Activated CD4-positive, alpha-beta T cell treated with anti-CD3 and anti-CD28 coated beads, Interleukin-2, amount 50 U/mL, for 4 hours (primary cell): ENCODE measurements at places on chromosomes 12 and 14.

DNA sequence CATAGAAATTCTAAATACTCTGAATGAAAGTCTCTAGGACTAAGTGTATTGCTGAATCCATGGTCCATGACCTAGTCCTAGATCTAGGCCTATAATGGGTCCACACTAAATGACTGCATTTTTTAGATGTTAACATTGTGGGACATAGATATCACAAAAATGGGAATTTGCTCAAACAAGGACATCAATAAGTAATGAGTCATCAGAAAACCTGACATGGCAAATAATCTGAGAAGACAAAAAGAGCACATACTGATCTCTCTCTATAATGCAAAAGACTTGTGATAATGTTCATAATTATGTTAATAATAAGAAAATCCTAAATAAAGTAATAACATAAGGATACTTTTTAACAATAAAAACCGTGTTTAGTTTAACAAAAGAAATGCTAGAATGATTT is 1168.4 kb downstream of the FSCB start:
- DNase-seq: no peak

- no peak for DNase-seq
These were observed 4.6 kb upstream of the SELPLG start for GRCh38 chr12:108638141-108638827.

- no peak for DNase-seq
These were observed 26.2 kb downstream of the TMEM30B start for GRCh38 chr14:61254808-61255526.

DNA sequence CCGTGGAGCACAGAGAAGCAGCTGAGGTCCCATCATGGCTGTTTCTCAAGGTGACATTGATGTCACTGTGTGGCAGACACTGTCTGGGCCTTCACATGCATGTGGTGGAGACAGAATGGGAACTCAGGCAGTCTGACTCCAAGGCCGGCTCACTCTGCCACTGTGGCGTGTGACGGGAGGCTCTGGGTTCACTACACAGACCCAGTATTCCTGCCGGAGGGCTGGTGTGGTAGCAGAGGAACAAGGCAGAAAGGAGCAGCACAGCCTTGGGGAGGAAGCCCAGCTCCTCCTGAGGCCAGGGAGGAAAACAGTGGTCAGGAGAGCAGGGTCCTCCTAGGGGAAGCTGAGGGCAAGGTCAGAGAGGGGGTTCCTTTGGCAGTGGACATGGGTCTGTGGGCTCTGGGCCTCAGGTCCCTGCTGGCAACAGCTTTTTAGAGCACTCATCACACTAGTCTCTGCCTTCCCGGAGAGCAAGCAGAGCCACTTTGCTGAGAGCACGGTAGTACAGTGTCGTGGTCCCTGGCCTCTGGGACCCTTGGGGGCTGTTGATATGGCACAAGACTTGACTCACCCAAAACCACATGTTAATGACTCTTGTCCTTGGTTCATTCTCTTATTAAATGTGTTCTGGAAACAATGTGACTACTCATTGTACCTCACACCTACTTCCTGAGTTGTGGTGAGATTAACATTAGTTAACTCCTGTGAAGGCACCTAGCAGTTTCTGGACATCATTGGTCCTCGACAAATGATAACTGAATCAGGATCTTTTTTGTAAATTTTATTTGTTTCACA is 21.3 kb downstream of the DCAF4 start:
- DNase-seq: no peak

DNA sequence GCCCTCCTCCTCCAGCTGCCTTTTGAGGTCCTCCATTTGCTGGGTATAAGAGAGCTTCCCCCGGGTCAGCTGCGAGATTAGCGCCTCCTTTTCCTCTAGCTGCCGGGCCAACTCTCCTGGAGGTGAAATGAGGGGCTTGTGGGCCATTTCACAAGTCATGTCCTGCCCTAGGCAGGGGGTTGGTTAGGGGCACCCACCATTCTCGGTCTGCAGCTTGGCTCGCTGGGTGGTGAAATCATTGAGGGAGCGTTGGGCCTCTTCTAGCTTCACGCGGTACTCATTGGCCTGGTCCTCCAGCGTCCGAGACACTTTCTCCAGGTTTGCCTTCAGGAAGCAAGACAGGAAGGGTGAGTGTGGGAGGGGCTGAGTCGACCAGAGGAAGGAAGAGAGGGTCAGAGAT is 12.6 kb downstream of the CMTM5 start:
- no peak for DNase-seq

DNA sequence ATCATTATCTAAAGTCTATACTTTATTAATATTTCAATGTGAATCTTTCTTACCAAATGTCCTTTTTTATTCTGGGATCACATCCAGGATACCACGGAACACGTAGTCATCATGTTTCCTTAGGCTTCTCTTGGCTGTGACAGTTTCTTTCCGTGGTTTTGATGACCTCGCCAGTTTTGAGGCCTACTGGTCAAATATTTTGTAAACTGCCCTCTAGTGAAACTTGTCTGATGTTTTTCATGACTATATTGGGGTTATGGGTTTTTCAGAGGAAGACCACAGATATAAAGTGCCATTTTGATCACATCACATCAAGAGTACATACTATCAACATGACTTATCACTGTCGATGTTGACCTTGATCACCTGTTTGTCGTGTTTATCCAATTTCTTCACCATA is 14.1 kb upstream of the SERPINA6 start:
- no peak for DNase-seq

- DNase-seq: no peak
These were observed 124.5 kb upstream of the ARHGAP5 start for GRCh38 chr14:31952573-31952972.

- no peak for DNase-seq
These were observed 25.5 kb downstream of the TSPAN11 start for GRCh38 chr12:30952015-30952414.

DNA sequence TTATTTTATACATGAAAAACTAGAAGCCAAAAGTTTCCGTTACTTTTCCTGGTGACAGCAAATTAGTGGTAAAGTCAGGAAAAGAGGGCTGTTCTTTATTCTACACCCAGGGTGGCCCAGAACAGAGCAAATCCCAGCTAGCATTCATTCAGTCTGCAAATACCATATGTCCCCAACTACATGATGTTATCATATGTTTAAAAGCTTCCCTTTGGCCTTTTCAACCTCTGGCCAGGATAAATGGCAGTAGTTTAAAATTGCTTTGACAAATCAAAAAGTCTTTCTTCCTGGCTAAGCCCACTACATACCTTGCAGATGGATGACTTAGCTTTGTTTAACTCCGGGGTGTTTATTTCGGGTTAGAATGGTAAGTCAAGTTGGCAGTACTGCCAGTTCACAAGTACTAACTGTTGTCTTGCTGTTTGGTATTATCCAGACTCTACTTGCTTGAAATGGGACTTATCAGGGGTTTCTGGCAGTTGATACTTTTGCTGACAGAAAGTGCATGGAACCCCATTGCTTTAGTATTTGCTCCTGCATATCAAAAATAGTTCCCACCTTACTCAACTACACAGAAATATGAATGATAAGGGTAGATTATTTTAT is 69.7 kb downstream of the PKP2 start:
- no peak for DNase-seq

- DNase-seq: no peak
These were observed 203.4 kb upstream of the DDHD1 start for GRCh38 chr14:53356361-53357150.

DNA sequence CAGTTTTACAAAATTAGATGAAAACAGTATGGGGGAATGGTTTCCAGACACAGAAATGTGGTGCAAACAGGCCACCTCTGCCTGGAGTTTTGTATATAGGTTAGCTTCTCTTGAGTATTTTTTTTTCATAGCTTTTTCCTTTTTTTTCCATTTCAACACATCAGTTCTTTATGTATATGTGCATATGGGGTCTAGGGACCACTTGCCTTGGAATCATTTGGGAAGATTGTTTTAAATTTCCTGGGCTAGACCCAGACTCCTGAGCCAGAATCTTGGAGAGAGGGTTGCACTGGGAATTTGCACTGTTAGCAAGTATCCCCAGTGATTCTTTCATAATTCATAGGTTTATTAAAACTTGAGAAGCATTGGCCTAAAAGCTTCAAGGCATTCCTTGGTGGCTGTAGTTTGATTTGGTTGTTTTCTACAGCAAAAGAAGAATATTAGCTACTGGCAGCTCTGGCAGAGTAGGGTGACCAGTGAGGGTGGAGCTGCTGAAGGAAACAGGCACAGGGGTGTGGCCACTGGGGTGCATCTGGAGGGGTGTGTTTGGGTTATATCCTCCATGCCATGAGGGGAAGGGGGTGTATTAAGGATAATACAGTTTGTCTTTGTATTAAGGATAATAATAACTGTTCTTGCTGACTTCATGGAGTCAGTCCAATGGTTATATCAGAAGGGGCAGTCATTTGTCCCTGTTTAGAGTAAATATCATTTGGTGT is 22.8 kb downstream of the PPP1R36 start:
- no peak for DNase-seq

- DNase-seq: no peak
These were observed 359.5 kb downstream of the CACNA1C start for GRCh38 chr12:2412305-2412643.

DNA sequence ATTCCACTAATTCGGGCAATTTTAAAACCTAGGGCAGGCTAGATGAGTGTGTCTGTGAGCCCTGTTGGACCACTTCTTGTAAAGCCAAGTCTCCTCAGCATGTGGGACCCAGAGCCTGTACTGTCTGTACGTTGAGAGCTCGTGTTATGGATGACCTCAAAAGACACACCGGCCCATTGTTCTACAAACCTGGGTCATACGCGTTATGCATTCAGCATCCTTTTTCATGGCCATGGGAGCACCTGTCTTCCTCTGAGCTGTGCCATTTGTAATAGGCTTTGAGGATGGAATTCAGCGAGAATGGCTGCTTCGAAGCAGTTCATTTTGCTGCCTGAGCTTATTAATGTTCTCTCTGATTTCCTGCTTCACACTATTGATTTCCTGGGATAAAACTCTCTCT is 15.0 kb downstream of the WSCD2 start:
- no peak for DNase-seq
